H4 (cell line): ENCODE measurements at places on chromosomes 12 and 14. TPM values are rescaled to one million over a fixed set of nuclear protein-coding genes. Genes with fewer than 3 reads are reported as not detected.
A peak's percentile ranks its signal among the peaks of the same experiment; 100 is the strongest.

The FGF6 gene
- not detected in 2 replicates for total RNA-seq

The COX8C gene
- total RNA-seq = not detected in 2 replicates

The CD163L1 gene
- 27.5 and 47.1 TPM in 2 replicates for total RNA-seq

The CLEC12A gene
- not detected in 2 replicates for total RNA-seq

The IRF9 gene
- 75.0 and 84.3 TPM in 2 replicates for total RNA-seq

The C12orf50 gene
- not detected in 2 replicates for total RNA-seq

The RBM19 gene
- total RNA-seq = 9.5 and 10.8 TPM in 2 replicates

The PRB2 gene
- total RNA-seq = not detected in 2 replicates

The TAS2R42 gene
- not detected in 2 replicates for total RNA-seq

The CRIP1 gene
- not detected in 2 replicates for total RNA-seq

The KRT83 gene
- total RNA-seq = not detected in 2 replicates

DNA sequence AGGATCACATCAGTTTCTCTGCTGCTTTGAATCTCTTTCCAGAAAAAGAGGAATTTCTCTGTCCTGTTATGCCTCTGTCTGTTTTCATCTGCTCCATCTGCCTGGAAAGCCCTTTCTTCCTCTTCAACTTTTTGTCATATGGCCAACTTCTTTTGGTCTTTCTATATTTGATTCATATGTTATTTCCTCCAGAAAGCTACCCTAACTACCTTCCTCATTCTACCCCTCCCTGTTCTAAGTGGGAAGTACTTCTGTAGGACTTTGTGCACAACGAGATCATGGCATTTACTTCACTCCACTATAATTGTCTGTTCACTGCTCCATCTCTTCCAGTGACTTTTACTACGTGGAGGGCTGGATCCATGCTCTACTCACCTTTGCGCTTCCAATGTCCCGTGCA, 5.9 kb downstream of the CLEC4D start:
- no peak for DNase-seq

DNA sequence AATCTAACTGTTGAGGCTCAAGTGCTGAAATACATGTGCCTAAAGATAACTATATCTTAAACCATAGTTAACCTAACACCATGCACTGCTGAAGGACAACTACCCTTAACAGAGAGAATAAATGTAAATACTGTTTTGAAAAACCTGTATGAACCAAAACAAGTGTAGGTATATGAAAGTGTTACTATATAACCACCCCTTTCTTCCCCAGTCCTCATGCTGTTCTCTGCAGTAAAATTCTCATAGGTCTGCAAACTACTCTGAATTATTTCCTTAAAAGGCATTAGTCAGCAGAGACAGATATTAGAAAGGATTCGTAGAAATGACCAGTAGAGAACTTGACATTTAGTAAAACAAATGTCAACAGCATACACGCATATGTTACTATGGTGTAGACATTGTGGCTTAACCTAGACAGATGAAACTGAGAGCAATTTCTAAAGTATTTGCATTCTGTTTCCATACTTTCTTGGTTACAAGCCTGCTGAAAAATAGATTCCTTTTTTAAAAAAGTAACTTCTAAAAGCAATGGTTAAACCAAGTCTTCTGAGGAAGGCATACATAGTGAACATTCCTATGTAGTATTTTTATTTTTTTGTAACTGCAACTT, 13.9 kb downstream of the CSRP2 start:
- DNase-seq = no peak

DNA sequence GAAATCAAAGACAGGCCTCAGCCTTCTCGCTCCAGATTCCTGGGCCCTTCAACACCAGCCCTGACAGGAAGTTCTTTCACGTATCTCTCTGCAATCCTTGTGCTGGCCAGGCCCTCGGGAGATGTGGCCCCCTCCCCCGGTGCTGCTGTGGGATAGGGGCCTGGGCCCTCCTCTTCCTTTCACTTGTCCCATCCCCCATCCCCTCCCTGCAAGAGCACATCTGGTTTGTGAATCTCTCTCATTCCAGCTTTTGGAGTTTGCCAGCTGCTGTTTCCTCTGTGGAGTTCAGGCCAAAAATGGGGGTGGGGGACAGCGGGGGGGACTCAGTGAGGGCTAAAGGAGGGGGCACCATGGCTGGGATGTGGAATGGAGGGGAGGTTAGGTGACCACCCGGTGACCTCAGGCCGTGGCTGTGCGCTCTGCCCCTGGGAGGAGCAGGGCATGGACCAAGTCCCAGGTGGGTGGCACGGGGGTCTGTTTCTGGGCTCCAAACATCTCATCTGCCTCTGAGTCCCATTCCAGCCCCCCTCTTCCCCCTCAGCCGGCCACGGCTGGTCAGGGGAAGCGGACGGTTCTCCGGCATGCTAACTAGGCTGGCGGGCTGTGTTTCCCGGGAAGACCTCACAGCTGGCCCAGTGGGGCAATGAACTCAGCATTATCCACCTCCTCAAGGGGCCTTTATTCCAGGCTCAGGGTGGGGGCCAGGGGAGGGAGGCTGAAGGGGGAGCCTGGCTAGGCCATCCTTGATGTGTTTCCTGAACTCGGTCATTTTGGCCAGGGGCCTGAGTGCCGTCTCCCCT, 7.4 kb downstream of the LRP1 start:
- DNase-seq = no peak

DNA sequence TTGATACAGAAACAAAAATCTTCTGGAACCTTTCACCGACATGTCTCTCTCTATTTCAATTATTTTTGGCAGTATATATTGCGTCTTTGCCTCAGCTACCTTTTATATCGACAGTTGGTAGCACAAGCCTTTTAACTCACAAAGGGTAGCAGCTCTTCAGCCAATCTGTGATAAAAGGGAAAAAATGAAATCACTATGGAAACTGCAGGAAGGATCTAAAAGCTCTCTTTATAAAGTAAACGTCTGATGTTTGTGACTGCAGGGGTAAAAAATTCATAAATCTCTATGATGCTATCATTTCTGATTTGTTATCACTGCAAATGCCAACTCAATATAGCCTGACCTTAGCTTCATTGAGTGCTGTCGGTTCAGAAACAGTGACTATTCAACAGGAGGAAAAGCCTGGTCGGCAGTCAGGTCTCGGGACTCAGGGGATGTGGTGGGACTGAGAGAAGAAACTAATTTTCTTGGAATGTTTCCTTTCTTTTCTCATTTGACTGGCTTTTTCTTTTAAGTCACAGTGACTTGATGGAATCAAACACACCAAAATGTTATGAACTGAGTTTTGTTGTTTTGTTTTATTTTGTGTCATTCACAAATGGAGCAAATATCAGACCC, 5.9 kb upstream of the RMST start:
- DNase-seq = no peak

DNA sequence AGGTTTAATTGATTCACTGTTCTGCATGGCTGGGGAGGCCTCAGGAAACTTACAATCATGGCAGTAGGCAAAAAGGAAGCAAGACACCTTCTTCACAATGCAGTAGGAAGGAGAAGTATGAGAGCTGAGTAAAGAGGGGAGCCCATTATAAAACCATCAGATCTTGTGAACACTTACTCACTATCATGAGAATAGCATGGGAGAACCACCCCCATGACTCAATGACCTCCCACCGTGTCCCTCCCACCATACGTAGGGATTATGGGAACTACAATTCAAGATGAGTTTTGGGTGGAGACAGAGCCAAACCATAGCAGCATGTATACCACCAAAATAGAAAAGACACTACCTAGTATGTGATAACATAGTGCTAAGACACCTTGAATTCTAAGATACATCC, 2.9 kb upstream of the HMGA2 start:
- no peak for DNase-seq

DNA sequence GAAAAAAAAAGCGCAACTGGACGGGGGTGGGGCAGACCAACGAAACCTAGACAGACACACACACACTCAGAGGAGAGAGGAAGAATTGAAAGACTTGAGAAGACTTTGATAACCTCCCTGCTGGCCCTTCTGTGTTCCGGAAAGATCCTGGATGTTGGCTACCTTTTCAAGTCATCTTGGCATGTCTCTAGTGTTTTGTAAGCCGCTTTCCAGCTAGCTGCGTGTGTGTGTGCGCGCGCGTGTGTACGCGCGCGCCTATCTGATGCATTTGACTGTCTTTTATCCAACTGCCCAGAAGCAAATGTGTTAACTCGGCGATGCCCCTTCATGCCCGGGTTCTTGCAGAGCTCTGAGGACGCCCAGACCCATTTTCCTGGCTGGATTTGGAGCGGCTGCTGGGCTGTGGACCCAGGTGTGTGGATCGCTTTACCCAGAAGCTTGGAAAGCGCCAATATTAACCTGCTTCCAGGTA, 664 bp downstream of the LRFN5 start:
- DNase-seq = no peak

GRCh38 chr14:24801024-24801423, 167.0 kb upstream of the GZMB start:
- DNase-seq = no peak

GRCh38 chr14:104572668-104573067, 6.9 kb upstream of the C14orf180 start:
- DNase-seq = no peak

DNA sequence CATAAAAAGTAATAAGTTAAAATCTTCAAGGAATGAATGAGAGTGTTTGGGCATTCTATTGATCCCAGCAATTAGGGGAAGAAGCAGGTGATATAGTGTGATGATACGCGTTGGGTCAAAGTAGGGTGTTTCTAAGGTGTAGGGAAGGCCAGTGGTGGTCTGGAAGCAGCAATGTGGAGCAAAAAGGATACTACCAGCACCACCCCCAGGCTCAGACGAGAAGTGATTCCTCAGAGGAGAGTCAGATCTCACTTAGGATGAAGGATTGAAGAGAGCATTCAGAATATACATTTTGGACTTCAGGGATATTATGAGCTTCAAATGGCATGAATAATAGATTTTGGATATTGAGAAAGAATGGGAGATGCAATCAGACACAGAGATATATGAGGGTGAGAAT, 497.6 kb downstream of the RMST start:
- DNase-seq = no peak

- no peak for DNase-seq
Measured at GRCh38 chr12:113857371-113857770, 108.8 kb downstream of the RBM19 start.

GRCh38 chr14:101082436-101083384, 179.2 kb upstream of the RTL1 start:
- DNase-seq = no peak

DNA sequence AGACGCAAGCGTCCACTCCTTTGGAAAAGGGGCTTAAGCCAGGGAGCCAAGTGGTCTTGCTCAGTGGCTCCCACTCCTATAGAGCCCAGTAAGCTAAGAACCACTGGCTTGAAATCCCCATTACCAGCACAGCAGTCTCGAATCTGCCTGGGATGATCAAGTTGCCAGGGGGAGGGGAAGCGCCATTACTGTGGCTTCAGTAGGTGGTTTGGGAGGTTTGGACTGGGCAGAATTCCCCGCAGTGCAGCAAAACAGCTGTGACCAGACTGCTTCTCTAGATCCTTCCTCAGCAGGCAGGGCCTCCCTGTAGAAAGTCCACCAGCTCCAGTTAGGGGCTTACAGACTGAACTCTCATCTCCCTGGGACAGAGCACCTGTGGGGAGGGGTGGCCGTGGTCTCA, 115.4 kb downstream of the TMEM117 start:
- no peak for DNase-seq

DNA sequence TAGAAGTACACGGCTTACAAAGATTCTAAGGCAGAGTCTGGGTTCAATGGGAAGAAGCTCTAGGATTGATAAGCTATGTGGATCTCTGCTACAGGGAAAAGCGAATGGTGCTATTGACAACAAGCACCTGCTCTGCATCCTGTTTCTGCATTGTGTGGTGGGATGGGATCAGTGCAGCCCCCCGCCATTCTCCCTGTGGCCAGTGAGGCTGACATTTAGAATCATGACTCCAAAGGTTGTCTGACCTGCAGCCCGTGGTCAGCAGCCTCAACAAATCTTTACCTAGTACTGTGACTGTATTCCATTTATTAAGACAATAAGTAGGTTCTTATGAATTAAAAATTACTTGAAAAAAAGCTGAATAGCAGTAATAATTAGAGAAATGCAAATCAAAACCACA, 1477.0 kb upstream of the TMEM132C start:
- DNase-seq = no peak

DNA sequence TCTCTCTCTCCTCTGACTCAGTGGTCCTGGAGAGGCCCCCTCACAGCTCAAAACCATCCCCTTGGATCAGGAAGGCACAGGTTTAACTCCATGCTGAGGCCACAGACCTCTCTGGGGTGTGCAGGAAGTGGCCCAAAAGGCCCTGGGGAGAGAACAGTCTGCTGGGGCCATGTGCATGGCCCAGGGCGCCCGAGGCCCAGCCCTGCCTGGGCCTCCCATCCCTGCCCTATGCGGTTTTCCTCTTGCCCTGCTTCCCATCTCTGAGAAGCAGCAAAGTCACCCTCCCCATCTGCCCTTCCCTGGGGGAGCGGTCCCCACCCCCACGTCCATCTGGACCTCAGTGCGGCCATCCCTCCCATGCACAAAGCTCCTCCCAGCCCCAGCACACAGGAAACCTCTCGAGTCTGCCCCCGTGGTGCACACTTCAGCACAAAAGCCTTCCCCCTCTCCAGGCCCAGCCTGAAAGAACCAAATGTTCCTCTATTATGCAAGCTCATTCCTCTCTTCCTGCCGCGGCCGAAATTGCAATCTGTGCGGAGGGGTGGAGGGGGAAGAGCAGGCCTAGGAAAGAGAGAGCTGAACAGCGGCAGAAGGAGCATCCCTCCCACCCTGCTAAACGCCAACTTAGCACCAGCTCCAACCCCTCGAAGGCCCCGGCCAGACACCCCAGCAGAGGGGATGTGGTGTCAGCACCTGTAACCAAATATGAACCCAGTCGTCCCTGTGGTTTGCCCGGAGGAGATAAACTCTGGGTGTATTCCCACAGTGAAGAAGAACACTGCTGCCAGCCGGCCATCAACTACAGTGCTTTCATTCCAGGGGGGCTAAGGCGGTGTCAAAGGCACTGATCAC, 108.5 kb downstream of the SCARB1 start:
- peak; percentile 71 for DNase-seq

DNA sequence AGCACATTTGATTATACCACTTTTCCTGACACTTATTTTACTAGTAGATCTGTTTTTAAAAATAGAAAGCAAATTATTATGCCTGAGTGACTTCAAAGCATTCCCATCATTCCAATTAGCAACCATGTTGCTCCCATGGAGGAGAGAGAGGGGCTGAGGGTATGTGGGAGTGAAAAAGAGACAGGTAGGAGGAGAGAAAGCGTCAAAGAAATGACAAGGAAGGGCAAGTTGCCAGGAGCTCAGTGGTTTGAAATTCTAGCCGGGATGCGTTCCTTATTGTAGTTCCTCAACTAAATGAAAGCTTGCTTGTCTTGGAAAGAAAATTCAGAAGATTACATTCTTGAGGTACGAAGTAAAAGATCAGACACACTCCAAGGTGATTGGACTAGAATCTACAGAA, 92.4 kb upstream of the PKP2 start:
- DNase-seq = no peak

GRCh38 chr12:11578461-11578993, 70.9 kb upstream of the ETV6 start:
- DNase-seq = no peak

GRCh38 chr14:99413911-99414310, 66.7 kb downstream of the SETD3 start:
- DNase-seq = no peak

GRCh38 chr14:61489932-61490331, 168.6 kb downstream of the PRKCH start:
- DNase-seq = peak; percentile 80
